ENCODE measurements at places on chromosomes 2 and 18.

GRCh38 chr2:1973636-1974035, 229.3 kb upstream of the PXDN start:
- no peaks in the 10 kb centered on the region for H3K36me3 ChIP-seq
- H3K27me3 ChIP-seq, result no peaks in the 10 kb centered on the region
- no peak overlapping the region for H3K27ac ChIP-seq
- no peak overlapping the region for H3K4me3 ChIP-seq
- H3K4me1 ChIP-seq, result no peaks in the 10 kb centered on the region

GRCh38 chr2:4420032-4420431, 716.7 kb downstream of the DCDC2C start:
- no peaks in the 10 kb centered on the region for H3K4me1 ChIP-seq
- H3K36me3 ChIP-seq, result no peaks in the 10 kb centered on the region
- H3K27ac ChIP-seq, result no peak overlapping the region
- H3K4me3 ChIP-seq, result no peak overlapping the region
- H3K27me3 ChIP-seq, result no peaks in the 10 kb centered on the region

DNA sequence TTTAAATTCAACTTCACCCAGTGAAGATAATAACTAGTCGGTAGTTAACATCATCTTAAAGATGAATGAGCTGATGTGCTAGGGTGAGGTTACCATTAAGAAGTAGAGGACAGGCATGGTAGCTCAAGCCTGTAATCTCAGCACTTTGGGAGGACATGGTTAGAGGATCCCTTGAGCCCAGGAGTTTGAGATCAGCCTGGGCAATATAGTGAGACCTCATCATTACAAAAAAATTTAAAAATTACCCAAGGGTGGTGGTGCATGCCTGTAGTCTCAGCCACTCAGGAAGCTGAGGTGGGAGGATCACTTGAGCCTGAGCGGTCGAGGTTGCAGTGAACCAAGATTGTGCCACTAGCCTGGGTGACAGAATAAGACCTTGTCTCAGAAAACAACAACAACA, 4.7 kb downstream of the GALNT5 start:
- no peak overlapping the region for H3K27ac ChIP-seq
- H3K4me1 ChIP-seq, result no peaks in the 10 kb centered on the region
- H3K27me3 ChIP-seq, result no peaks in the 10 kb centered on the region
- no peak for DNase-seq

DNA sequence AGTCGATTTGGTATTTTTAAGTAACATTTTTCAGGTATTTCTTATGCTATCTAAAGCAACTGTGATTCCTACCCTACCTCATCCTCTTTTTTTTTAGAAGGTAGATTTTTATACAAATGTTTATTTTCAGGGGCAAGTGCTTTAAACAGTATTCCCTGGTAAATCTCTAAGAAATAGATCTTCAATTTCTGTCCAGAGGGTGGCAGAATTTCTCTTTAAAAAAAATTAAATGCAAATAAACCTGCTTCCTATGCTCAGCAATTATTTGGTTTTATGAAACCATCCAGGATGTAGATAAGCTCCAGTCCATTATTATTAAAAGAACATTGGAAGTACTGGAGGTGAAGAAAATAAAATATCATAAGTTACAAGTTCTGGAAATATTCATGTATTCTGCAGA, 191.9 kb downstream of the MYO3B start:
- H3K27ac ChIP-seq, result no peak overlapping the region
- H3K4me3 ChIP-seq, result no peak overlapping the region
- no peaks in the 10 kb centered on the region for H3K36me3 ChIP-seq
- H3K27me3 ChIP-seq, result peaks cover 3% of the 10 kb centered on the region
- peaks cover 2% of the 10 kb centered on the region for H3K4me1 ChIP-seq
- DNase-seq, result no peak

DNA sequence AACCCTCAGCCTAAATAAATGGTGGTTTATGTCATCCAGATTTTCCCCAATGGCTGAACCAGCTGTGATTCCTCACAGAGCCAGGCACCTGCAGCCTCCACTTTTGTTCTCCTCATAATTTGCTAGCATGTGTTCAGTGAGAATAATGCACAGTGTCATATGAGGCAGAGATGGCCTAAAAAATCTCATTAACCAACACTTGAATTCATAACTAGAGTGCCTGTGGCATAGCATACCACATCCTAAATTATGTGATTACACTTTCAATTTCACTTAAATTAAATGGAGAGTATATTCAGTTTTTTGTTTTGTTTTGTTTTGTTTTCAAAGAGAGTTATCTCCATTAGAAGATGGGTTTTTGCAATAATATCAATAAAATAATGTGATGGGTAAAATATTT, 488.0 kb downstream of the CBLN2 start:
- DNase-seq, result no peak
- no peaks in the 10 kb centered on the region for H3K36me3 ChIP-seq
- no peak overlapping the region for H3K4me3 ChIP-seq
- H3K27me3 ChIP-seq, result no peaks in the 10 kb centered on the region
- no peak overlapping the region for H3K27ac ChIP-seq
- no peaks in the 10 kb centered on the region for H3K4me1 ChIP-seq

DNA sequence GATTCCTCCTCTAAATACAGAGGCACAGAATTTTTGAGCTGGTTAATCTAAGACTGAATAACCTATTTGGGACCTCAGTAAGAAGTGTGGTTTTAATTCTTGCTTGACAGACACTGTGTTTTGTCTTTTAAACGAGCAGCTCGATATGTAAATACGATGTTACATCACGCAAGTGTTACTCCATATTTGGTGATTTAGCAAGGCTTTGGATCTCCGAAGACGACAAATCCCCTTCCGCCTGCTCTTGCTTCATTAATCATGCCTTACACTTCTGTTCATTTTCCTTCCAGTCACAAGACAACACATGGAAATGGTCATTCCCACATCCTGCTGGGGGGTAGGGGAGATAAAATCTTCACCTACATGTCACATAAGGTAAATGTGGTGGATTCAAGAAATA, 9.4 kb downstream of the BCL11A start:
- H3K36me3 ChIP-seq, result no peaks in the 10 kb centered on the region
- no peaks in the 10 kb centered on the region for H3K27me3 ChIP-seq

- no peak for DNase-seq
- H3K4me1 ChIP-seq, result no peaks in the 10 kb centered on the region
- H3K27ac ChIP-seq, result no peak overlapping the region
- no peak overlapping the region for H3K4me3 ChIP-seq
Measured at GRCh38 chr2:143759455-143759854, 630.2 kb downstream of the ARHGAP15 start.

DNA sequence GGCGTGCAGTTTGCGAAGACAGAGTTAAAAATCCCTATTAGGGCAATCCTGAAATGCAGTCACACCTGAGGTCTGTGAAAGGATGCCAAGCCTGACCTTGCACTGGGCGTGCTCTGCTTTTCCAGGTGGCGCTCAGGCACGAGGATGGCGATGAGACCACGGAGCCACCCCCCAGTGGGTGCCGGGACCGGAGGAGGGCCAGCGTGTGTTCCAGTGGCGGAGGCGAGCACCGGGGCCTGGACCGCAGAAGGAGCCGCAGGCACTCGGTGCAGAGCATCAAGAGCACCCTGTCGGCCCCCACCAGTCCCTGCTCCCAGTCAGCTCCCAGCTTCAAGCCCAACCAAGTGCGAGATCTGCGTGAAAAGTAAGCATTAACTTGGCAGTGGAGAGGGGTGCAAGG, 203.4 kb downstream of the TPGS2 start:
- H3K36me3 ChIP-seq, result no peaks in the 10 kb centered on the region
- no peak overlapping the region for H3K27ac ChIP-seq
- no peaks in the 10 kb centered on the region for H3K4me1 ChIP-seq
- DNase-seq, result no peak
- no peaks in the 10 kb centered on the region for H3K27me3 ChIP-seq
- H3K4me3 ChIP-seq, result no peak overlapping the region

- H3K27ac ChIP-seq, result no peak overlapping the region
- H3K4me3 ChIP-seq, result no peak overlapping the region
- no peaks in the 10 kb centered on the region for H3K4me1 ChIP-seq
Measured at GRCh38 chr2:76870581-76870980, 651.6 kb downstream of the LRRTM4 start.

GRCh38 chr18:2091937-2092336, 479.4 kb downstream of the METTL4 start:
- no peaks in the 10 kb centered on the region for H3K36me3 ChIP-seq
- no peak overlapping the region for H3K4me3 ChIP-seq
- no peak for DNase-seq
- H3K27me3 ChIP-seq, result no peaks in the 10 kb centered on the region
- no peak overlapping the region for H3K27ac ChIP-seq
- H3K4me1 ChIP-seq, result peaks cover 3% of the 10 kb centered on the region

GRCh38 chr2:52976143-52976949, 791.3 kb upstream of the CHAC2 start:
- no peaks in the 10 kb centered on the region for H3K4me1 ChIP-seq
- no peak overlapping the region for H3K27ac ChIP-seq
- no peaks in the 10 kb centered on the region for H3K27me3 ChIP-seq
- DNase-seq, result no peak
- no peaks in the 10 kb centered on the region for H3K36me3 ChIP-seq
